EL (cell line): ENCODE measurements at places on chromosomes 7 and 10.

DNA sequence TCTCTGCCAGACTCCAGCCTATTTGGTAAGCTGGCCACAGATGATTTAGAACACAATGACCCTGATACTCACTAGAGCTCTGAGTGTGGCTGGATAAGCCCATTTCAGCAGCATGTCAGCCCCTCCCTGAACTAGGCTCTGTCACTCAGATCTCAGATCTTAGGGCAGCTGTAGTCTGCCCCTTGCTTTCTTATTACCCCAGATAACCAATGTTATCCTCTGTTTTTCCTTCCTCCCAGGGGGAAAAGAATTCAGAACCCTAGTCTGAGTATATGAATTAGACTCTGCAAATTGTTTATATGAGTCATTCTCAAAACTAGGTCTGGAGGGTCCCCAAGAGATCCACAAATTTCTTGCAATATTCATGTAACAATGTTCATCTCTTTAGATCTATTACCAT lies 286.2 kb downstream of the KCNMA1 start:
- DNase-seq: peak; percentile 62

GRCh38 chr7:131122394-131122793 lies 205.3 kb upstream of the MKLN1 start:
- no peak for DNase-seq

DNA sequence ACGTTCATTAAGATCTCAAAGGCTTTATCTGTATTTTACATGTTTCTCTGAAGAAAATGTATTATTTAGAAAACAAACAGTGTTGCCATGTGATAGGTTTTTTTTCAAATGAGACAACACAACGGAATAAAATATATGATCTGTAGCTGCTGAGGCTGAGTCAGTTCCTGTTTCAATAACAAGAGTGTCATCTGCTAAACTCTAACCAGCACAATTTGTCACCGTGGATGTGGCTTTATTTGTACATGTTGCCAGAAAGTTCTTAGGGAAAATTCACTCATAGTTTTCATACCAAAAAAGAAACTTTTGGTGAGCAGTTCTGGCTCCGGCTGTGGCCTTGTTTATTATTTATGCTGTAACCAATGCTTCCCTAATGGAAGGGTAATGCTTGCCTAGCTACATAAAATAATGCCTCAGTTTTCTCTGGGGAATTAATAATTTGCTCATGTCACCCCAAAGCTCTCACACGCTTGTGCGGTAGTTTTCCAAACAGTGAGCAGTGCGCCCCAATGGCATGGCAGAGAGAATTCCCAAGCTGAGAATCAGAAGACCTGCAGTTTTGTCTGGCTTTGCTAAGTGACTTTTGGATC lies 20.3 kb upstream of the KLF6 start:
- DNase-seq: peak; percentile 80

GRCh38 chr7:147771344-147771743 lies 819.2 kb upstream of the C7orf33 start:
- no peak for DNase-seq

DNA sequence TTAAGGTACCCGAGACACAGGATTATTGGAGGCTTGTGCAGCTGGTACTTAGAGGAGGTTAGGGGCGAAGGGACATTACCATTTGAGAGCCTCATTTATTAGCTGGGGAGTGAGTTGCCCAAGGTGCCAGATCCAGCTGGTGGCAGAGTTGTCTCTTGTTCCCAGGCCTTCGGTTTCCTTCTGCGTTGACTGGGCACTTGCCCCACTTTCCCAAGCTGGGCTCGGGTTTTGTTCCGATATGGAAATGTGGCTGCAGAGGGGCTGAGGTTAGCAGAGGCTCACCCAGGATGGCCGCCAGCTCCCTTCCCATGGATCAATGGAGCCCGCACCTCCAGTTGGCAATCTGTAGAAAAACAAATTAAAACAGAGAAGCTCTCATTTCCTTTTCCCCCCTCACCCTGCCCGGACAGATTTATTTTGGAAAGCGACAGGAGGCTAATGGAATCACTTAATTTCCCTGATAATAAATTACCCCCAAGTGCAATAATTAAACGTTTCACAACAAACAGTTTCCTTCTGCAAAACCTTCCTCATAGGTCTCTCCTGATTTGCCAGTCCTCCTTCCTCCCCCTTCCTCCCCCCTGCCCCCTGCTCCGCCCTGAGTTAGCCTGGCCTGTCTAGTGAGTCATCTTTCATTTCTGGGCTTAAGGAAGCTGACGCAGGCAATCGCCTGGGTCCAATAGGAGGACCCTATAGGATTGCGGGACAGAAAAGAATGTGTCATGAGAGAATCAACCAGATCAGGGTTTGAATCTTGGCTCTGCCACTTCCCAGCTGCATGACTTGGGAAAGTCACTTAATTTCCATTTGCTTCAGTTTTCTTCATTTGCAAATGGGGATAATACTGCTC lies 51.7 kb downstream of the ADRA2A start:
- DNase-seq: peak; percentile 73

GRCh38 chr7:130384841-130385599 lies 4.7 kb downstream of the CPA1 start:
- DNase-seq: no peak

DNA sequence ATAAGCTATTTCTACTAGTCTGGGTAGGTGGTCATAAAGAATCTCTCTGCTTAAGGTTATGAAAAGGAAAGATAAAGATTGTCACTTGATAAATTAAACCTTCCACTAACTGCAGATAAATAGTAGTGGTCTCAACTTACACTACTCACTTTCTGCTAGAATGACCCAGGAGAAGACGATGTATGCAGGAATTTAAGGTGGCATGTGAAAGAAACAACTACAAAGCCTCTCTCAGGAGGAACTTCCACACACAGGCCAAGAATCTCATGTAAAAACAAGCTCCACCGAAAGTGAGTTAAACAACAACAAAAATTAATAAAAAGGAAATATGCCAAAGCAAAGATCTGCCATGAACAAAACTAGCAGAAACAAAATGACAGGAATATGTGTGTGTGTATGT lies 165.4 kb downstream of the CDC14C start:
- DNase-seq: no peak

DNA sequence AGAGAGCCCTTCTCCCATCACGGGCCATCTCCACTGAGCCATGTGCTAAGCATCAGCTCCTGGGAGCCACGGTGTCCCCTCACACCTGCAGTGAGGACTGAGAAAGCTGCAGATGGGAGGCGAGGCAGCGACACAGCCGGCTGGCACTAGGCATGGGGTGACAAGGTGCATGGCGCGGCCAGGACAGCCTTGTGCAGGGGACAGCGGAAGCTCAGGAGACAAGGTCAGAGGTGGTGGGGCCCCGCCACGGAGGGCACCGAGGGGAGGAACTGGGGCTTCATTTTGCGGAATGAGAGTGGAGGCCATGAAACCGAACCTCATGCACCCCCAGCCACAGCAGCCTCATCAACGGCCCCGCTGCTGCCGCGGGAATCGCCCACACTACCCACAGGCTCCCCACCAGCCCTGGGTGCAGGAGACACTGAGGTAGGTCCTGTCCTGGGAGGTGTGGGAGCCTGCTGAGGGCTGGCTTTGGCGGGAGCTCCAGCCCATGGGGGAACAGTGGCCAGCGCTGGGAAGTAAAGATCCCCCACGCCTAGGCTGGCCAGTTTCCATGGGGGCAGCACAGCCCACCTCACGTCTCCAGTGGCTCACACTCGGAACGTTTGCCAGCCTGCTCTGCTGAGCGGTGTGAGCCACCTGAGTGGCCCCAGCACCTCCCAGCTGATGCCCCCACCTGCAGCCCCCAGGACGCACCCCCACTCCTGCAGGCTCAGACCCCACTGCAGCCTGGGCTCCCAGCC lies 71.2 kb upstream of the INSIG1 start:
- DNase-seq: no peak

DNA sequence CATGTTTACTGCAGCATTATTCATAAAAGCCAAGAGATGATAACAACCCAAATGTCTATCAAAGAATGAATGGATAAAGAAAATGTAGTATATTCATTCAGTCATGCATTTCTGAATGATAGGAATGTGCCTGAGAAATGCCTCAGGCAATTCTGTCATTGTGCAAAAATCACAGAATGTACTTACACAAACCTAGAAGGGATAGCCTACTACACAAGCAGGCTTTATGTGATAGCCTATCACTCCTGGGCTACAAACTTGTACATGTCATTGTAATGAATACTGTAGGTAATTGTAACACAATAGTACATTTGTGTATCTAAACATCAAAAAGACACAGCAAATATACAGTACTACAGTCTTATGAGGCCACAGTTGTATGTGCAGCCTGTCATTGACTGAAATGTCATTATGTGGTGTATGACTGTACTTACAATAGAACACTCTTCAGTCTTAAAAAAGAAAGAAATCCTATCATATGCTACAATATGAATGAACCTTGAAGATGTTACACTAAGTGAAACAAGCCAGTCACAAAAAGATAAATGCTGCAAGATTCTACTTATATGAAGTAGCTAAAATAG lies 141.8 kb upstream of the GPR22 start:
- DNase-seq: peak; percentile 85

DNA sequence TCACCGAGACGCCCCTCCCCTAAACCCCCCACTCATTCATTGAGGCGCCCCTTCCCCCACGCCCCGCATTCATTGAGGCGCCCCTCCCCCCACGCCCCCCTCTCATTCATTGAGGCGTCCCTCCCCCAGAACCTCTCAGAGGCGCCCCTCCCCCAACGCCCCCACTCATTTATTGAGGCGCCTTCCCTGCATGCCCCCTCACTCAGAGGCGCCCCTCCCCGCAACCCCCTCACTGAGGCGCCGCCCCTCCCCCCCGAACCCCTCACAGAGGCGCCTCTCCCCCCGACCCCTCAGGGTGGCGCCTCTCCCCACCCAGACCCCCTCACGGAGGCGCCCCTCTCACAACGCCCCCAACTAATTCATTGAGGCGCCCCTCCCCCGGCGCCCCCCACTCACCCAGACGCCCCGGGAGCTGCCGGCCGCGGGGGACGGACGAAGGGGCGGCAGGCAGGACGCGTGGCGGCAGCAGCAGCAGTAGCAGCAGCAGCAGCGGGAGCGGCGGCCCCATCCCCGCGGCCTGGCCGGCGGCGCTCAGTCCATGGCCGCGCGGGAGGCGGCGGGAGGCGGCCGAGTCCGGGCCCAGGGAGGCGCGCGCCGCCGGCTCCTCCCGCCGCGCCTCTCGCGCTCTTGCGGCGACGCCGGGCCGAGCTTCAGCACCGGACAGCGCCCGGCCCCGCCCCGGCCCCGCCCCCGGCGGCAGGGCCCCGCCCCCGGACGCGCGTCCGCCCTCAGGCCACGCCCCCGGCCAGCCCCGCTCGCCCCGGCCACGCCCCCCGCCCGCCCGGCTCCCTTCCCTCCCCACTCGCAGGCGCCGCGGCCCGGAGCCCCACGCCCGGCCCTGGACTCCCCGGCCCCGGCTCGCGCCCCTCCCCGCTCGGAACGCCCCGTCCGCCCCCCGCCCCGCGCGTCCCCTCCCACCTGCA lies at the start of gene PTPRN2:
TSS of gene PTPRN2 (minus strand) at position 662 of the 923 bp plus-strand sequence.
- DNase-seq: peak; percentile 45

DNA sequence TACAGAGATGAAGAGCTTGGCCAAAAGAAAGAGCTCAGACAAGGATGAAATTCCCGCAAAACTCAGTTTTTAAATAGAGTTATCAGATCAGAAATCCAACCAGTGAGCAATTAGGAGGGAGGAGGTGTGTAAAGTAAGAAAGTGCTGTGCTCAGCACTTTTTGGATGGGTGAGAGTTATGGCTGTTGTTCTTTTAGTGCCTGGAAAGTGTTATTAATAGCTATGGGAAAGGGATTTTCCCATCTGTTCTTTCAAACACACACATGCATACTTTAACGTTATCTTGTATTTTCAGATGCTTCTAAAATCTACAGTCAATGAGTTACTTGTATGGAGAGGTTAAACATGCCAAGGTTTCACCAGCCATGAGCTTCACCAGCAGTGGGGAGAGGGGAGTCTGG lies 107.3 kb upstream of the TMEM72 start:
- no peak for DNase-seq

DNA sequence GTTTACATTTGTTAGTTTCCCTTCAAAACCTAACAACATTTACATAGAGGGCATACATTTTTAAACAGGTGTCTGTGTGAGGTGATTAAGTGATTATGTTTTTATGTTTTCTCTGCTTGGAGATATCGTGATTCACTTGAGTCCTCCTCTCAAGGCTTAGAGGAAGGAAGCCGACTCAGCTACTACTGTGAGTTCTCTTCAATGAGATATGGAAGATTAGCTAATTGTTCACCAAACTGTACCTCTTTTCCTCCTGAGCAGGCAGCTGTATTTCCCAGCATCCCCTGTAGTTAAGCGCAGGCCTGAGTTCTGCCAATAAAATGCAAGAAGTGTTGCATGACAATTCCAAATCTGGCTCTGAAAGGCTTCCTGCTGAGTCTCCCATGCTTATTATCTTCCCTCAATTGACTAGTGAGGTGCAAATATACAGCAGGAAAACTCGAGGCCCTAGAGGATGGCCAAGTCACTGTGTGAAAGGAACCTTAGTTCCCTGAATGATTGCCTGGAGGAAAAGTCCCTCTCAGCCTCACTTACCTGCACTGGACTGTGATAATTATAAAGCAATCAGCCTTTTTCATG lies 528.7 kb downstream of the GRM8 start:
- no peak for DNase-seq

DNA sequence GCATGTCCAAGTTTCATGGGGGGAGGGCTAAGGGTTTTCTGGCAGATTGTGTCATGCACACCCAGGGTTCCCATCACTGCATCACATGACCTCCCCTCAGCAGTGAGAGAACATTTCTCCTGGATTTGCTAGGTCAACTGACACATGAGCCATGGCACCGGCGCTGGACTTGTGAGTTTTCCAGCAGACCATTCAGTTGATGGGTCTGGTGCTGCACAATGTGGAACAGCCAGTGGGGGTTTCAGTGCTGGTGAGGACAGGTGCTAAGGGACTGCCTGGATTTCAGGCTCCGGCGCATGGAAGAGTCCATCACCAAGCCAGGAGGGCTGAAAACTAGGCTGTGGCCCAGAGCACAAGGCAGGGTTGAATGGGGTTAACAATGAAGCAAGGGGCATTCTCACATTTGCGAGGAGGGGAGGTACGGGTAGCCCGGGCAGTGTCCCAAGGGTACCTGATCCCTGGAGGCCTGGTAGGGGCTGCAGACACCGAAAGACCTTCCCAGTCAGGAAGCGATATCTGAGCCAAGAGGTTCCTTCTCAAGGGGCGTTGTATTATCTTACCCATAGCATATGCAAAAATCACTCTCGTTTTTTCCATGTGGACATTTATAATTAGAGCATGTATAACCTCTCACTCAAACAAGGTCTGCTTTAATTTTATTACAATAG lies 203.0 kb downstream of the TNS3 start:
- DNase-seq: no peak

GRCh38 chr10:15046626-15047025 lies 2.9 kb downstream of the OLAH start:
- peak; percentile 56 for DNase-seq

DNA sequence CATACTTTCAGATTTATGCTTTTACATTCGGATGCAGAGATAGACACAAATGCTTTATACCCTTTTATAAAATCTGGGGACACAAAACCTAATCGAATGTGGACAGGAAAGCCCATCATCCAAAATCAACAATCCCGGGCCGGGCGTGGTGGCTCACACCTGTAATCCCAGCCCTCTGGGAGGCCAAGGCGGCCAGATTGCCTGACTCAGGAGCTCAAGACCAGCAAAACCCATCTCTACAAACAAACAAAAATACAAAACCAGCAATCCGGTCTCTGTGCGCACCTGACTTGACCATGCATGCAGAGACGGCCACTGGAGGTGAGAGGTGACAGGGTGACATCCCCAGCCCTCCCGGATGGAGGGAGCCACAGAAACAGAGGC lies 13.5 kb downstream of the COBL start:
- DNase-seq: no peak

- no peak for DNase-seq
These were observed 350.7 kb upstream of the ZMIZ1 start for GRCh38 chr10:78718032-78718572.
